ENCODE measurements at places on chromosomes 5 and 9.

DNA sequence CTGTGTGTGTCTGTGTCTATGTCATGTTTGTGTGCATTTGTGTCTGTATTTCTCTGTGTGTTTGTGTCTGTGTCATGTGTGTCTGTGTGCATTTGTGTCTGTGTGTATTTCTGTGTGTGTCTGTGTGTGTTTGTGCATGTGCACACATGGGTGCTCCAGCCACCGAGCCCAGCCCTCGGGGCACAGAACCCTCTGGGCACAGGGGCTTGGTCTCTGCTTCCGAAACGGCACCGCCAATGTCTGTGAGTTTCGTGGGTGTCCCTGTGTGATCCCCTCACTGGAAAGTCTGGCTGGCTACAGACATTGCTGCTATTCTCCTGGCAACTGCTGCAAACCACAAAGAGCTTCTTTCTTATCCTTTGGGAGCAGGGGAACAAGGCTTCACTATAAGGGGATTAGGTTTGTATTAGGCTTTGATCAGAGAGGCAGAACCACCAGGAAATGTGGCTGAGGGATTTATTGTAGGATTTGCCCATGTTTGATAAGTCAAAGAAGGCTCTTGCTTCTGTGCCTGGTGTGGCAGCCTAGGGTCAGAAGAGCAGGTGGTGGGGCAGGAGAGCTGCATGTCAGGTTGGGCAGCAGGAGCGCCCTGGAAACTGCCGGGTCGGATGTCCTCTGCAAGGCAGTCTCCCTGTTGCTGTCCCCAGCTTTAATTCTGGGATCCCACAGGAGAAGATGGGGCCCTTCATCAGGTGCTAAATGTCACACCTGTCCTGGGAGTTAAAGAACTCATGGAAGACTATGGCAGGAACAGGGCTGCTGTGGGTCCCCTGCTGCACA is 39.6 kb upstream of the FCN1 start:
- no peak for DNase-seq

DNA sequence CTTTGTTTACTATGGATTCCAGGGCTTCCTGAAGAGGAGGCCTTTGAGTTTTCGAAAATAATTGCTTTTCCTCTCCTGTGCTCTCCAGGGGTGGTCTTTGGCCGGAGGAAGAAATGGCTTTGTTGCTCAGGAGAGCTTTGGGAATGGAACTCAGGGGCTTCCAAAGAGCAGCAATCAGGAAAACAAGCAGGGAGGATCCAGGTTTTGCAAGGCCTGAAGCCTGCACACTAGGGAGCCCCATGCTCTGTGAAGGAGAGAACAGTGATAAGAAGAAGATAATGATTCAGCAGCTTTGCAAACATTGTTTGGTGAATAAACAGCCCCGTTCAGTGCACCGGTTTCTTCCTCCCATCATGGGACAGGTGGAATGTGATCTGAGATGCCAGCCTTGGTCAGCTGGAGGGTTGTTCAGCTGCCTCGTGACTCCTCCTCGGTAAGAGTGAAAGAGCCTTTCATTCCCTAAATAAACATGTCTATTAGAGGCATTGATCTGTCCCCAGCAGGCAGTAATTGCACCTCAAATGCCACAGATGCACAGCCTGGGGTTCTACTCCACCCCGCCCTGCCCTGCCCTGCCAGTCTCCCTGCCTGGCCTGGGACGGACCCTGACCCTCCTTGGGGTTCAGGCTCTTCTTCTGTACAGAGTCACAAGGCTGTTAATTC is 11.5 kb upstream of the ALDH1B1 start:
- no peak for DNase-seq

- no peak for DNase-seq
Measured at GRCh38 chr9:99506747-99507348, 284.8 kb downstream of the SEC61B start.

DNA sequence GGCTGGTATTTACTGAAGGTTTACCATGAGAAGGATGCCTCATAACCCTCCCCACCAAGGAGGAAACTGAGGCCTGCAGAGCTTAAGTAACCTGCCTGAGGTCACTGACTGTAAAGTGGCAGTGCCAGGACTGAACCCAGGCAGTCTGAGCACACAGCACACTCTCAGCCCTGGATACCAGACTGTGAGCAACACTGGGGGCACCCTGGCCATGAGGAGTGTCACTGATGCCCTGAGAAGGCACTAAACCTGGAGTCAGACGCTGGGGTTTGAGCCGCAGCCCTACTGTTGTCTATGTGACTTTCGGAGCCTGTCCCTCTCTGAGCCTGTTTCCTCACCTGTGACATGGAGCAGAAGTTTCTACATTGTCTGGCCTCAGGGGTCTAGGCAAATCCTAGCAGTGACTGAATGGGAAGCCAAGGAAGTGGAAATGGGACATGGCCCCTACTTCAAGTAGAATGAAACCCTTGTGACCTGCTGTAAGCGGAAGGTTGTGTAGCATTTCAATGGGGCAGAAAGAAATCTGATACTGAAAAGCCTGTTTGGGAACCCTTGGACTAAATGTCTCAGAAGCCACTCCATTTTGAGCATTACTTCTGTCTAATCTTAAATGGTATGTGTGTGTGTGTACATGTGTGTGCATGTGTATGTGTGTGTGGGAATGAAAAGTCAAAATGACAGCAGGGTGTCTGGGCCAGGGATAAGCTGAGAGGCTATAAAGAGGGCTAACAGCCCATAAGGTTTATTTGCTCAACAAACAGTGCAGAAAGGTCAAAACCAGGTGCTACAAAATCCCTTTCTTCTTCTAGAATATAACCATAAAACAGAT is 36.0 kb downstream of the B4GALT1 start:
- no peak for DNase-seq

DNA sequence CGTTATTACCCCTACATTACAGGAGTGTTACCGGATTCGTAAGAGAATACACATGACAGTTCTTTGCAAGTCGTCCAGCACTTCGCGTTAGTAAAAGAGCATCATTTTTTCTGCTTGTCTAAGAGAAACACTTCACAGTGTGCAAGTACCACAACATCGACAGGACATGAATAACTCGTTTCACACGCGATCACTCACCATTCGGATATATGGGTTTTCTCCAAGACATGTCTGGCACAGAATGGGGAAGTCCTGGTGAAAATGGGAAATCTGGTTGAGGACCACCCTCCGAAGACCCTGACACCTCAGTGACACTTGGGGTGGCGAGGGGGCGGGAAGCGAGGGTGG is 642 bp downstream of the RBM22 start:
- DNase-seq: no peak

- no peak for DNase-seq
Measured at GRCh38 chr5:124040799-124041198, 528.8 kb downstream of the CSNK1G3 start.

DNA sequence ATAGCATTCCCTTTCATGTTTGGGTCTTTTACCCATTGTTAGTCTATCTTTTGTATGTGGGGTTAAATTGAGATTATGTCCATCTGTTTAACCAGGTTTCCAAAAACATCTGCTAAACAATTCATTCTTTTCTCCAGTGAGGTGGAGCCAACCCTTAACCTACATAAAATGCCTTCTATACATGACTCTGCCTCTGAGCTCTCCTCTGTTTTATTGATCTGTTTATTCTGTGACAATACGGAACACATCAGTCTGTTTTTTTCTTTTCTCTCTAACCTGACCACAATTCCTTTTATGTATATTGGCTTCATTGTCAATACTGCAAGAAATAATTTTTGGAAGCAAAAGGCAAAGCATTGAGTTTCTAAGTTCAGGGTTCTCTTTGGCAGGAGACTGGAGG is 9.9 kb upstream of the ARL15 start:
- no peak for DNase-seq

GRCh38 chr9:25742256-25742655 is 64.0 kb upstream of the TUSC1 start:
- DNase-seq: no peak

GRCh38 chr5:6389946-6390530 is 11.7 kb upstream of the MED10 start:
- no peak for DNase-seq

GRCh38 chr5:145982572-145983318 is 46.4 kb downstream of the SH3RF2 start:
- DNase-seq: no peak

DNA sequence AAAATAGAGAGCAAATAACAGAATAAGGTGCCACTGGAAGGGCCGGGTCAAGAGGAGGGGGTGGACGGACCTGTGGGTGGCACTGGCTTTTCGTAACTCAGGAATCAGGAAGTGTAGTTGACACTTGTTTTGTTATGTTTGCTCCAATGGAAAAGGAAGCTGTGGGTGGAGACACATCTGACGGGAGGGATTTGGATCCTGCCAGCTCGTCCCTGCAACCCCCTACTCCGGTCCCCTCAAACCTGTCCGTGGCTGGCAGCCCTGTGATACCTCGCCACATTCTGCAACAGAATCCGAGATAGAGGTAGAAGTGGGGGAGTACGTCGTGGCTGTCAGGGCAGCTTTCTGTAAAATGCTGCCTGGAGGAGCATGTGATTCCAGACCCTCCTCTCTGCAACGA is 104.2 kb upstream of the IER5L start:
- DNase-seq: no peak

DNA sequence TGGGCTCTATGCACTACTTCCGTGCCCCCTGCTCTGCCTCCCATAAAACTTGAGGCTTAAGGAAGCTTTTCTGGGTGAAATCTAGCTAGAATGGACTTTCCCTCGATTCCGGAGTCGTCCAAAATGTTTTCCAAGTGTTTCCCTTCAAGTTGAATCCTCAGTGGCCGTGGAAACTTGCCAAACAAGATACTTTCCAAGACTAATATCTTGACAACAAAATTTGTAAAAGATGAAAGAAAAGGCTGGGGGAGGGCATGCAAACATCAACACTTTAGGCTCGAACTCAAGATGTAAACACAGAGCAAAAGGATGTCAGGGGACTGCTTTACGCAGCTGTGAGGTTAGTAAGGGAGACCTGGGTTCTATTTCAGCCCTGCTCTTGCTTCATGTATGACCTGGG is 482.8 kb upstream of the KLF4 start:
- DNase-seq: no peak

- DNase-seq: no peak
Measured at GRCh38 chr5:11177999-11178711, 417.1 kb upstream of the DAP start.

- no peak for DNase-seq
Measured at GRCh38 chr9:122106576-122106975, 13.5 kb upstream of the TTLL11 start.

GRCh38 chr9:27085456-27085855 is 23.6 kb upstream of the TEK start:
- DNase-seq: no peak

- no peak for DNase-seq
Measured at GRCh38 chr9:96299823-96300222, 2.2 kb downstream of the HSD17B3 start.

- DNase-seq: no peak
Measured at GRCh38 chr5:101717721-101718120, 578.4 kb downstream of the SLCO4C1 start.

GRCh38 chr5:56116599-56117141 is 116.5 kb downstream of the ANKRD55 start:
- no peak for DNase-seq

DNA sequence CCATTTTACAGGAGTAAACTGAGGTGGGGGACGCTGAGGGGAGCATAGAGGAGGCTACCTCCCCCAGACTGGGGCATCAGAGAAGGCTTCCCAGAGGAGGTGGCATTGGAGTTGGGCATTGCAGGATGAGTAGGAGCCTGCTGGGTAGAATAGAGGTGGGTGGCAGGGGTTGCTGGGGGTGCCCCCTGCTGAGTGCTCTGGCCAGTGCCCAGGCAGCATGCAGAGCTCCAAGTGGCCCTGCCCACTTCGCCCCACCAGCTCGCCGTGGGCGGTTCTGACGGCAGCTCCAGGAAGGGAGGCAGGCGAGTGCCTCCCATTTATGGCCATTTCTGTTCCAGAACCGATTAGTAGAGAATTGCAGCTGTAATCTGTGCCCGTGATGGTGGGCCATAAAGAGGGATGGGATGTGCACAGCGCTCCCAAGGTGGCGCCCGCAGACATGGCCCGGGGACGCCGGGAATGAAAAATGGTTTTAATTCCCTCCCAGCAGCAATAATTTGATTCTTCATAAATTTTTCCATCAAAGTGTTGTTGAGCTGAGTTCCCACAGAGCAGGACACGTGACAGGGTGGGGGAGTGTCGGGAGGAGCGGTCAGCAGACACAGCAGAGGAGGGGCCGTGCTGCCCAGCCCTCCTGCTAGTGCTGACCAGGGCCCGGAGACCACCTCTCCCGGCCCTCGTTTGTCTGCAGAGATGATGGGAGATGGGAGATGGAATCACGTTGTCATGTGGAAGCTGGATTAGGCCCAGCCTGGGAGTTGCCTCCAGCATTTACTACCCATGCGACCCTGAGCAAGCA is 75.5 kb downstream of the LMX1B start:
- DNase-seq: no peak

DNA sequence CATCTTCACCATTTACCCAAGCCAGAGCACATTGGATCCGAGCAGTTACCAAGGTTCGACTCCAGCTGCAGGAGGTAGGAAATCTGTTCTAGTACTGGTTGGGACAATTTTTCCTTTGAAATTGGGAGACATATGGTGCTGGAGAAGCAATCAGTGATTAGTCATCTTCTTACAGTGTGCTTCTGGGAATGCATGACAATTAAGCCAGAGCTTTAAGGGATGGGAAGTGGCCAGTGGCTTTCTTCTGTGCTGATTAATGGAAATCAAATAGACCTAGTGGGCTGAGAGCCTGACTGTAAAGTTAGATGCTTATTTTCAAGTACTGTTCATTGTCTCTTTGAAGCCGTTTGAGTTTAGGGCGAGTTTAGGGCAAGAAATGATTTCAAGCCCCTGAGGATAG is 152.1 kb downstream of the UNC13B start:
- DNase-seq: no peak

GRCh38 chr5:58240322-58240721 is 219.6 kb downstream of the PLK2 start:
- no peak for DNase-seq

GRCh38 chr9:83284746-83285145 is 221.8 kb upstream of the RASEF start:
- no peak for DNase-seq

All from anterior cingulate cortex (tissue), 58 donors.